Activated naive CD8-positive, alpha-beta T cell treated with anti-CD3 and anti-CD28 coated beads, Interleukin-2, amount 10 ng/mL, durations not matched to agents 7 days and 5 days (primary cell): ENCODE measurements at places on chromosomes 13 and 19.
A peak's percentile ranks its signal among the peaks of the same experiment; 100 is the strongest.

DNA sequence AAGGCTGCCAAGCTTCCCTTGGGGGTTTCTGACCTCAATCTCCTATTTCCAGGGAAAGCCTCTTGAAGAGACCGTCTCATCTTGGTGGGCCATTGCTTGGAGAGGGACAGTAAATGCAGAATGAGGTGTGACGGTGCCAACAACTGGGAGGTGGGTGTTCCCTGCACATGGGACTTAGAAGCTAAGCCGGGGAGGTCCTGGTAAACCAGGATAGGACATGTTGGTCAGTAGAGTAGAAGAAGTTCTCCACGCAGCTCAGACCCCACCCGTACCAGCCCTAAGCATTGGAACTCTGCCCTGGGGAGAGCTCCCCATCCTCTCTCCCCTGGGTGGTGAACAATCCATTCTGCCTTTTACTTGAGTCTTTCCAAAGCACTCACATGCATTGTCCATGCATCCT, 92.0 kb downstream of the SOX1 start:
- DNase-seq: no peak

- no peak for DNase-seq
Observed at GRCh38 chr13:90362707-90363106, 984.8 kb upstream of the MIR17HG start.

- no peak for DNase-seq
Observed at GRCh38 chr19:35353635-35354034, 4.6 kb upstream of the FFAR3 start.

- no peak for DNase-seq
Observed at GRCh38 chr13:111908361-111908760, 158.6 kb upstream of the SOX1 start.

GRCh38 chr13:42706286-42706685, 75.1 kb upstream of the FAM216B start:
- DNase-seq: no peak

- DNase-seq: no peak
Observed at GRCh38 chr19:11560404-11561051, 1.5 kb upstream of the ELOF1 start.

- no peak for DNase-seq
Observed at GRCh38 chr13:78958006-78958405, 299.1 kb upstream of the OBI1 start.

- no peak for DNase-seq
Observed at GRCh38 chr13:102556806-102557205, 40.0 kb upstream of the TPP2 start.

- no peak for DNase-seq
Observed at GRCh38 chr13:98752467-98753290, at the start of gene SLC15A1. Gene SLC15A1, minus strand, starts transcription at chr13:98752672. Its CDS starts 74 bp downstream, at chr13:98752598.

DNA sequence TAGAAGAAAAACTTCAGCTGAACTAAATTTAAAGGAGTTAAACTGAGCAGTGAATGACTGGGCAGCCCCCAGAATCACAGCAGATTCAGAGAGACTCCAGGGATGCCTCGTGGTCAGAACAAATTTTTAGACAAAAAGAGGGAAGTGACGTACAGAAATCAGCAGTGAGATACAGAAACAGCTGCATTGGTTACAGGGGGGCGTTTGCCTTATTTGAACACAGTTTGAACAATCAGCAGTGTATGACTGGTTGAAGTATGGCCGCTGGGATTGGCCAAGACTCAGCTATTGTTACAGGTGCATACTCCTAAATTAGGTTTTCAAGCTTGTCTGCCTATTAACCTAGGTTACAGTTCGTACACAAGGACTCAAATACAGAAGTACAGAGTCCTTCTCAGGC, 2.2 kb upstream of the SPRYD7 start:
- DNase-seq: no peak

DNA sequence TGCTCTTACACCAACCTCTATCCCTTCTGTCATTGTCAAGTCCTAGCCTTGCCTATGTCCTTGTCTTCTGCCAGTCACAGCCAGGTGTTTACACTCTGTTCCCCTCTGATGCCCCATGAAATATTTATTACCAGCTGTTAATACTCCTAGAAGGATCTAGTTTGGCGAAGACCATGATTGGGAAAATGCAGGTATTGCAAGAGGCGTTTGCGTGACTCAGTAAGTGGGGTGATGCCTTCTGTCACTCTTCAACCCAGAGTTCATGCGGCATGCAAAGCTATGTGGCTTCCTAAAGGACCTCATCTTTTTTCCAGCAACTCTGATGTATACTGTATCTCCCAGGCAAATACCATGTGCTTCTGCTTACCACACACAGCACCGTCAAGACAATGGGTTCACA, 81.8 kb upstream of the GJB6 start:
- no peak for DNase-seq

GRCh38 chr19:39483141-39483540, 2.5 kb downstream of the TIMM50 start:
- no peak for DNase-seq

DNA sequence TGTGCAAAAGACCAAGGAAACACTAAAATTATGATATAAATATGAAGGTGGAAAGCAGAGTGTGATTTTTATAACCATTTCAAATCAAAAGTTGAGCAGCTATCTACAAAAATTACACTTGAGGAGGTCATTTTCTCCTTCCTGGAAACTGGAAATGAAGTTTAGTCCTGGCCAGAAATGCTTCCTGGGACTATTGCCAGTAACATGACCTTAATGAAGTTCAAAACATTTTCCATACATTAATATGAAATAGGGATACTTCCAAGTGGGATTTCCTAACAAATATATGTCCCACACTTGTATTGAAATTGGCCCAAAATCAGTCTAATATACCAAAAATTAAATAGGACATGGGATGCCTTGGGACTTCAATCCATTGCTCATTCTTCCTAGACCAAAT, 1556.8 kb upstream of the MIR17HG start:
- DNase-seq: no peak

DNA sequence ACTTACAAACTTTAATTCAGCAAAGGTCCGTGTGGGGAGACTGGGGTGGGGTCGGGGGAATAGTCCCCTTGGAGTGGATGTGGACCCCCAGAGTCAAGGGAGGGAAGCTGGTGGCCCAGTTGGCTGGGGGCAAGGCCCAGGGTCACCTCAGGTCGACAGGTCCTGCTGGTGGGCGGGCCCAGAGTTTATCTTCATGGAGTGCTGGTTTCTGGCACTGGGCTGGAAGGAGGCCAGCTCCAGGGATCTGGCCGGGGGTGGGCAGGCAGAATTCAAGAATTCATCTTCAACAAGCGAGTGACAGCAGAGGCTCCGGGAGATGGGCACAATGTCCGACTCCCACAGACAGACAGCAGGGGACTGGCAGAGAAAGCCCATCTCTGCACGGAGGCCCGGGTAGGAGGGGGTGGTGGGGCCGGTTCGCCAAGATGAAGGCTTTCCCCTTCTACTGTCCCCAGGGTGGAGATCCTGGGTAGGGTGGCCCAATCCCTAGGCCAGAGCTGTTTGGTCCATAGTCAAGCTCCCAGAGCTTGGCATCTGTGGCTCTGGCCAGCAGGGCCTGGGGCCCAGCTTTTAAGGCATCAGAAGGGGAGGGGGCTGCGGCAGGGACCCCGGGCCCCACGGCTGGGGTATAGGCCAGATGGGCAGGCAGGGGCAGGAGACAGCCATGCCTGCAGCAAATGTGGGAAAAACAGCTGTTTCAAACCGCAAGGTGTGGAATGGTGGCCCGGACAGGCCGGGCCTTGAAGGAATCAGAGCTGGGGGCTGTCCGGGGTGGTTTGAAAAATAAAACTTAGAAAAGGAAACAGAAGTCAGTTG, 622 bp upstream of the FDX2 start:
- DNase-seq: no peak

DNA sequence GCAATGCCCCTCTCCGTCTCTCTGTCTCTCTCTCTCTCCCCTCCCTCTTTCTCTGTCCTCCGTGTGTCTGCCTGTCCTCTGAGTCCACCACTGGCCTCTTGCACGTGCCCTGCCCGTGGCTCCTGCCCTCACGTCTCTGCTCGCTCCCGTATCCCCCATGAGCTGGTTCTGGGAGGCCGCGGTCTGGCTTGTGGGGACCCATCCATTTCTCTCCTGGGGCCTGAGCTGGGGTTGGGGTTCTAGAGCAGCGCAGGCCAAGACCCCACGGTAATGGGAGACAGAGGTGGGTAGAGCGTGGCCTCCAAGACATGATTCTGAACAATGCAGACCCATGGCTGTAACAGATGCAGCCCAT, 19.0 kb downstream of the C2CD4C start:
- DNase-seq: no peak

DNA sequence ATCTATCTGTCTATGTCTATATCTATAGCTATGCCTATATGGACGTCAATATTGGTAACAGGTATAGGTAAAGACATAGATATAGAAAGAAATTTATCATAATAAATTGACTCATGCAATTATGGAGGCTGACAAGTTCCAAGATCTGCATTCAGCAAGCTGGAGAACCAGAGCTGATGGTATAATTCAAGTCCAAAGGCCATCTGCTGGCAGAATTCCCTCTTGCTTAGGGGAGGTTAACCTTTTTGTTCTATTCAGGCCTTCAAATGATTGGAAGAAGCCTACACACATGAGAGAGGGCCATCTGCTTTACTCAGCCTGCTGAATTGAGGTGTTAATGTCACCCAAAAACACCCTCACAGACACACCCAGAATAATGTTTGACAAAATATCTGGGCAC, 10.8 kb downstream of the RASL11A start:
- DNase-seq: no peak

- peak; percentile 77 for DNase-seq
Observed at GRCh38 chr13:20127562-20128458, 33.0 kb downstream of the GJA3 start.

DNA sequence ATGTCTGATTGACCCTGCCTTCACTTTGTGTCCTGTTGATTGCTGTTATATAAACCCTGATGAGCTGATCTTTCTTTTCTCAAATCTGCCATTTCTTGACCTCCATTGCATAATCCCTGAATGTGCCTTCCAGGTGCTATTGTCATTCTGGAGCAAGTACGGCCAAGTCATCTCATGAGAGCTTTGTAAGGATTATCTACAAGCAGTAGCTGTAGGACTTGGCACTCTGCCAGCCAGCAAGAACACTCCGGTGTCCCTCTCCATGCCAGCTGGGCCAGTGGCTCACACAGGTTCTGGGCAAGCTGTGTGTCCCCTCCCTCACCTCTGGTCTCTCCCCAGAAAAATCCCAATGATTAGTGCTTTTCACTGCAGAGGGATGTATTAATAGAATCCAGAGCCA, 348.1 kb downstream of the FOXO1 start:
- no peak for DNase-seq

DNA sequence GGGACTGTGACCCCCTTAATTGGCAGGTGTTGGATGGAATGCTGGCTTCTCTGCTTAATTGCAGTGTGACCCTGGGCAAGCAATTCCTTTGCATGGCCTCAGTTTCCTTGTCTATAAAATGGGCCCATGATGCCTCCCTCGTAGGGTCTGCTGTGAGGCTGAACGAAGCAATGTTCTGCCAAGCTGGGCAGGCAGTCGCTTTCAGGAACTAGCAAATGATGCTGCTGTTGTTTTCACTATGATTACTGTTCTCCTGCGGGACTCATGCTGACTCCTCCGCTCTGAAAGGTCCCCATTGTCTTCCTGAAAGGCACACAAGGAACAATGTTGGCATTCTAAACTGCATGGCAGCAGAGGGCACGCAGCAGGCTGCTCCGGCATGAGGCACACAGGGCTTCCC, 6.8 kb downstream of the BICRA start:
- DNase-seq: no peak

DNA sequence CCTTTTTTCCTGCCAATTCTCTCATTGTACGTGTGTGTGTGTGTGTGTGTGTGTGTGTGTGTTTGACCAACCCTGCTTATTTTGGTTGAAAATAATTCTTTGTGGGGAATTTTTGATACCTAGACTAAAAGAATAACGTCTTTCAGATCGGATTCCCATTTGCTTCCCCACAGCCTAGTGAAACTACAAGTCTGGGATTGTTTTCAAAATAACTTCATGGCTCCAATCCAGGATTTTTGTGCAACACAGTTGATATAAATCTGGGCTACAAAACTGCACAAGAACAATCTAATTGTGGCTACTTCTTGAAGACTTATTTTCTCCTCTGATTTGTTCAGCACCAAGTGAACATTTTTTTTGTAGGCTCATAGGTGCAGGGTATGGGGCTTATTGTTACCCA, 332.8 kb upstream of the MIR17HG start:
- DNase-seq: no peak

DNA sequence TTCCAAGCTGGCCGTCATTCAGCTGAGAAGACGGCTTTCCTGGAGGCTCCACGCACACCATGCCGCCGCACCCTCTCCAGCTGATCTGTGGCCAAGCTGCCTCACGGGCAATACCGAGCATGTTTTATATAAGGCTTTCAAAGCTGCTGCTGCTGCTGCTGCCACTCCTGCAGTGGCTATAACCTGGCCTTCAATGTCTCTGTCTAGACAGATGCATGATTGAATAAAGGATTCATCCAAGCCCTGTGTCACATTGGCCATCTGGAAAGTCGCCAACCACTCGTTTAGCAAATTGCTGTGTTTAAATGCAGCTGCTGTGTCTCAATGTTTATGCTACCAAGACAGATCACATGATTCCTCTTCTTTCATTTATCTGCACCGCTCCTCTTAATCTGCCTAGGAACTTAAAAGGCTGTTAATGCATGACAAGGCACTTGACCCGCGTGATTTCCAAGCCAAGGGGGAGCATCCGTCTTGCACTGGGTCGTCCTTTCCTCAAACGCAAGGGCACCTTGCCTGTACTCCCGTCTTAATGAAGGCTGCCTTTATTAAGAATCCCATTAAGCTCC, 114.3 kb downstream of the TEX26 start:
- DNase-seq: no peak

GRCh38 chr13:26923824-26924605, 163.4 kb upstream of the GPR12 start:
- no peak for DNase-seq

- DNase-seq: peak; percentile 83
Observed at GRCh38 chr19:1503089-1503924, 9.5 kb downstream of the ADAMTSL5 start.

DNA sequence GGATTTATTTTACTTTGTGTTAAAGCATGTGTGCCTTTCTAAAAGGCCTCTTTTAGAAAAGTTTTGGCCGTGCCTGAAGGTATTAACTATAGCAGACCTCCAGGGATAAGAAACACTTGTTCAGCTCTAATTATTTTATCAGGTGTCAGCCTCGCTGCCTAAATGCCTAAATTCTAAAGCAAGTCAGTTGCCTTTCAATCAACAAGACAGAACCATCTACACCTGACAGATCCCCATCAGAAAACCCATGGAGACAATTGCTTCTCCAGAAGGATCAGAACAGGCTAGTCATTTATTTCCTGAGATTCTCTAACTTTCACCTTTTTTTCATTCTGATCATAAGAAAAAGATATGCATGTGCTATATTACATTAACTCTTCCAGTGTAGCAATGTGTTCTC, 171.4 kb upstream of the GPC6 start:
- no peak for DNase-seq

- DNase-seq: no peak
Observed at GRCh38 chr13:44426461-44426860, 52.8 kb downstream of the SERP2 start.

DNA sequence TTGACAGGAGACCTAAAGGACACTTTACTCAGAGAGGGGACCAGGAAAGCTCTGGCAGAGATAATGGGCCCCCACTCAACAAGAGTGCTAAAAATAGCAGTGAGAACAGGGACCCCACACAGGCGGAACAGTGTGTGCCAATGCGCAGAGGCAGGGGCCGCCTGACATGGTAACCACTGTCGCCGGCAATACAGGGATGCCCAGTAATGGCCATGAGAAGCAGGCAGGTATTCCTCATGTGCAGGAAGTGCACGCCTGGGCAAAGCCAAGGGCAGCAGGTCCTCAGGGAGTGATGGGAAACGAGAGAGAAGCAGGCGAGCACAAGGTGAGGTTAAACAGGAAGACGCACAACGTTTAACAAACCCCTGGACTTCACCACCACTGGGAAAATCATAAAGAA, 757.1 kb downstream of the LIG4 start:
- DNase-seq: no peak
